NCI-H226 (cell line): ENCODE measurements at places on chromosomes 12 and 14.
A peak's percentile ranks its signal among the peaks of the same experiment; 100 is the strongest.

DNA sequence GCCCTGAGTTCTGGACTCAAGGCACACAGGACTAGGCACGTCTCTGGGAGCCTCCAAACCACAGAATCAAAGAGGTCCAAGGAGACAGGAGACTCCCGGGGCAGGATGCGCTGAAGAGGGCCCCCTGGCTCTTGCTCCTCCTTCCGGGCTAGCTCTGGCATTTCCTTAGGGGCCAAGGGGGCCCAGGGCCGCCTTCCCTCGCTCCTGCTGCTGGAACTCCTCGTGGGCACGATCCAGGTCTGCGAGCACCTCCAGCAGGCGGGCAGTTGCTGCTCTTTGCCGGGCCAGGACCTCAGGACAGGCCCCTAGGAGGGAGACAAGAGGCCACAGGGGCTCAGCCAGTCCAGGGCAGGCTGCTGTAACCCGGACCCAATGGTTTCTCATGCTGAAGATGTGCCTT, 35.8 kb downstream of the RASAL1 start:
- DNase-seq: no peak

GRCh38 chr14:75301666-75302325, 23.2 kb downstream of the FOS start:
- DNase-seq: peak; percentile 14

GRCh38 chr12:105462831-105463230, 132.3 kb downstream of the C12orf75 start:
- DNase-seq: no peak

GRCh38 chr12:78566456-78566855, 298.1 kb upstream of the SYT1 start:
- no peak for DNase-seq

- DNase-seq: no peak
These were observed 144.2 kb downstream of the C12orf75 start for GRCh38 chr12:105474672-105475071.

- no peak for DNase-seq
These were observed 13.7 kb downstream of the POMT2 start for GRCh38 chr14:77306851-77307496.

- DNase-seq: no peak
These were observed 525.3 kb upstream of the TBX3 start for GRCh38 chr12:115209230-115209629.

GRCh38 chr12:108773798-108774788, 42.8 kb upstream of the CORO1C start:
- peak; percentile 14 for DNase-seq

DNA sequence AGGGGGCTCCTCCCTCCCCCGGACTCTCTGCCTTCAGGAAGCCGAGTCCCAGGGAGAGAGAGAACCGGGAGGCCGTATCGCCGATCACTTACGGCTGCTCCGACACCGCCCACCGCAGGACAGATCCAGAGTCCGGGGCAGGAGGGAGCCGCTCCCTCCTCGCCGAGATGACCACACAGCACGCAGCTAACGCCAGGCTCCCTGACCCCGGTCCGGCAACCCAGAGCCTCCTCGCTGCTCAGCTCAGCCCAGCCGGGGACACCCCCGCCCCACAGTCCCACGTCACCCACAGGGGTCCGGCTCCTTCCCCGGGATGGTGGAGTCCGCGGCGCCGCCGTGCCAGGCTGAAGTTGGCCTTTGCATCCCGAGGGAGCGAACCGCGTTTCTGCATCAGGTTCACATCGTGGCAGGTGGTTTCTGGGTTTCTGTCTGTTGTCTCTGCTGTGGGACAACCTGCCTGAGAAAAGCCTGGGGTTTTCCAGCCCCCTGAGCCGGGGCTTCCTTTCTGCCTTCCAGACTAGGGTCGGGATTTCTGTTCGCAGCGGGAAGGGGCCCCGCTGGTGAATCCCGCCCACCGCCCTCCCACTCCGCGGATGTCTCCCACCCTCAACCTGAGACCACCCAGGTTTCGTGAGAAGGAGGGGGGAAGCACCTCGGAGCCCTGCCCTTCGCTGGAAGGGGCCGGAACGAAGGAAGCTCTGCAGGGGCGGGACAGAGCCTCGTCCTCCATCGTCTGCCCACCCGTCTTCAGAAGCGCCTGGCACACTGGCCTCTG, 61.2 kb downstream of the NOC4L start:
- DNase-seq: no peak

DNA sequence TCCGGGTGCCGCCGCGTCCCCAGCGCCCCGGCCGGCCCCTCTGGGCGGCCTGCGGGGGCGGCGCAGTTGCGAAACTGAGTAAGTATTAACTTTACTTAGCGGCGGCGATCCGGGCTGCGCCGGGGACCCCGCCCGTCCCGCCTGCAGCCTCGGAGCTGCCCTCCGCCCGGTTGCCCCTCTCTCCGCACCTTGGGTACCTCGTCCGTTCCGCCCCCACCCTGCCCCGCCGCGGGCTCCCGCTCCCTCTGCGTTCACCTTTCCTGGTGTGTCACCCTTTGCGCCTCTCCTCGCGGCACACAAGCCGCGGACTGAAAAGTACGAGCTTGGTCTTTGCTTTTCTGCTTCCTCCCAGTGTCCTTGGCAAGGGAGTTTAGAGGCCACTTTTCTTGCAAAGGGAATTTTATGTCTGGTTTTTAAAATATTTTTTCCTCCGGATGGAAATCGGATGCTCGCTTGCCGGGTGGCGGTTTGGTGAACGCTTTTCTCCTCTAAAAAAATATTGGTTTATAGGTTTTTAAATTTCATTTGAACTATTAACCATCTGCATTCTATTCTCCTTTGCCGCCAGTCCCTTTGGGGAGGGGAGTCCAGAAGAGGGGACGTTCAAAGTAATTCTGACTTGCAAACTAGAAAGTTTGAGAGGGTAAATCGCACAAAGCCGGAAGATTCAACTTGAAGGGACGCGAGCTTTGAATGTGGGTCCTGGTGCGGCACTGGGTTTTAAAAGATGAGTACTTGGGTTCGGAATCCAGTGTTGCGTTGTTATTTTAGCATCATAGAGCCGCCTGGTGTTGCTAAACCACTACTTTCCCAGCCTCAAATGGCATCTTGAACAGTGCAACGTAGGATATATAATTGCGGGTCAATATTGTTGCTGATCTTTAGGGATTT, 834 bp downstream of the RASSF8 start:
- peak; percentile 71 for DNase-seq

DNA sequence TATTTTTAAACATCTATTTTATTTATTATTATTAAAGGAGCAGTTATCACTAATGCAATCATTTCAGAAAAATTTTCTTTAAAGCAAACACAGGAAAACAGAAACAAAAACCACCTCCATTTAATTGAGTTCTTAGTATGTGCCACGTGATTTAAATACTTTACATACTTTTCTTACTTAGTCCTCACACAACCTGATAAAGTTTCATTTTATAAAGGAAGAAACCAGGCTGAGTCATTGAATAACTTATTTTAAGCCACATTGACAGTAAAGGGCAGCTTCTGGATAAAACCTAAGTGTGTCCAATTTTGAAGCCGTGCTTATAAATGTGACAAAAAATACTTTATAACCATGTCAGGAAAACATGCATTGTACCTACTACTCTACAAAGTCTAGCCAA, 57.1 kb upstream of the PCED1B start:
- peak; percentile 87 for DNase-seq

- DNase-seq: no peak
These were observed 69.4 kb upstream of the DYRK2 start for GRCh38 chr12:67578976-67579661.

- no peak for DNase-seq
These were observed 14.3 kb upstream of the LRP6 start for GRCh38 chr12:12281134-12281533.

DNA sequence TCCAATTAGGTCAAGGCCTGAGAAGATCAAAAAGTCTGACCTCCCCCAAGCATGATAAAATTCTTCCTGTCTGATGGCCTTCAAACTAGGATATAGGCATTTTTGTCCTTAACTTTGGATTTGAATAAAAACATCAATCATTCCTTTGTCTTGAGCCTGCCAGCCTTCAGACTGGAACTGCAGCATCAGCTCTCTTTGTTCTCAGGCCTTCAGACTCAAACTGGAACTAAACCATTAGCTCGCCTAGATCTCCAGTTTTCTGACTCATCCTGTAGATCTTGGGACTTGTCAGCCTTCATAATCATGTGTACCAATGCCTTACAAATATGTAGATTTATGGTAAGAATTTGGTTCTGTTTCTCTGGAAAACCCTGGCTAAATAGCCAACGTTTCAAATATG, 721.7 kb downstream of the GALC start:
- DNase-seq: no peak

DNA sequence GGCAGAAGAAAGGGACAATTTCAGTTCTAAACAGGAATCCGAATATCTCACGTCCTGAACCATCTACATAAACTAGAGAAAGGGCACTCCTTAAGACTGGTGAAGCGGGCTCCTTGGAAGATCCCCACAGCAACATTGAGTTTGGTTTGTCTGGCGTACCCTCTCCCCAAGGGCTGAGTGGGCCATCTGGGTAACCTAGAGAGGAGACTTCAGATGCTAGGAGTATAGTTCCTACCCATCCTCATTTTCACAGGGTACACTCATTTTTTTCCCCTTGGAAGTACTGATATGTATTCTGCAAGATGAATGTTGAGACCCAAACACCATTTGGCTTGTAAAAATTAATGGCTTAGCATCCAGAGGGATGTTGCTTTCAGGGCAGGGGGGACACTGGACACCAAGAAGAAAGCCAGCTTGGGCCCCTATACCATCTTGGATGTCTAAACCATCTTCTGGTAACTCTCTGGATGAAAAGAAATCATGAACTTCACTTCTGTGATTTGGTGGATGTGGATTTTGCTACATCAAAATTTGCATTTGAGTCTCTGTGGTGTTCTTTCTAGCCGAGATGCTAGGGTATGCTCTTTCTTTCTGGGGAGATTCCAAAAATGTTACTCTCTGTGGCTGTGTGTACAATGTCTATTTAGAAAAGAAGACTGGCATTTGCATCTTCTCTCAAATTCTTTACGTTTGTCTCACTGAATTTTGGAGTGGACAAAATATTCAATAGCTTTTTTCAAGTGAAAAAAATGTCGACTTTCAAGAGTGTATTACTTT, 97.7 kb downstream of the ETV6 start:
- no peak for DNase-seq

DNA sequence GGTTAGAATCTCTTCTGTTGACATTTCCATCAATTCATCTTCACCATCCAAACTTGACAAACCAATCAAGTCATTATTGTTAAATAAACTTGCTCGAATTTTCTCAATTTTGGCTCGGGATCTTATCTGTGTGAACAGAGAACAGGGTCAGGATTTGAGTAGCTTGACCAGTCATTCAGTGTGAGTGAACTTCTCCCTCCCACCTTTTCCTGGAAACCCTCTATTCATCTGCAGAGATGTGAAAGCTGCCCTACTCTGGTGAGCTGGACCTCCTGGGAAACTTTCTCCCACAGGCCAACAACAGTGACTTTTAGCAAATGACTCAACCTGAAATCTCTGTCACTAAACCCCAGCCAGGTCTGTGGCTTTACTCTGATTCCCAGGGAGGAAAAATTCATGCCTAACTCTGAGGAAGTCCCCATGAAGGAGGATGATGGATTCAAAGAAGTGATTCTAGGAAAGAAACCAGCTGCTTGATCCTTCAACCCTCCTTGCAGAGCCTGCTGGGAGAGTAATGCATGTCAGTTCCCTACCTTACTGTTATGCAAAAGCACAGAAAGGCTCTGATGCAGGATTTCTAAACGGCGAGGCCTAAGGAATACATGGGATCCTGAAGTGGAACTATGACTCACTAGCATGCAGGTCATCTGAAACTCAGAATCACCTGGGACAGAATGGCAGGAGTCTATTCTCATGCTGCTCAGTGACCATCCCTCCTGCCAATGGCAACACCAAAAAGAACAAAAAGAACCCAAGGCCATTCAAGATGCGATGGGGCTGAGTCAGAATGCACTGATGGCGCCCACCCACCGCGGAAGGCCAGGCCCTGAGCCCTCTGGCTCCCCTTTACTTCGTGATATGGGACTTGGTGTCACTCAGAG, 58.0 kb downstream of the TRAFD1 start:
- DNase-seq: no peak

DNA sequence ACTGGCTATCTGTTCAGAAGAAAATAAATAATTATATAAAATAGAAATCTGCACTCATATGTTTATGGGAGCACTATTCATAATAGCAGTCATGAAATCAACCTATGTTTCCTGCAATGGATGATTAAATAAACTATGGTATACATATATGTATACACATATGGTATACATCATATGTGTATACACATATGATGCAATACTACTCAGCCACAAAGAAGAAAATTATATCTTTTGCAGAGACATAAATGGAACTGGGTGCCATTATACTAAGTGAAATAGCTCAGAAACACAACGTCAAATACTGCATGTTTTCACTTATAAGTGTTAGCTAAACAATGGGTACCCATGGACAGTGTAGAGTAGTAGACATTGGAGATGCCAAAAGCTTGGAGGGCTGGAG, 381.2 kb upstream of the LRFN5 start:
- no peak for DNase-seq

- no peak for DNase-seq
These were observed 73.7 kb upstream of the DBX2 start for GRCh38 chr12:45124485-45125155.

GRCh38 chr14:51468523-51468922, 183.2 kb upstream of the FRMD6 start:
- no peak for DNase-seq

DNA sequence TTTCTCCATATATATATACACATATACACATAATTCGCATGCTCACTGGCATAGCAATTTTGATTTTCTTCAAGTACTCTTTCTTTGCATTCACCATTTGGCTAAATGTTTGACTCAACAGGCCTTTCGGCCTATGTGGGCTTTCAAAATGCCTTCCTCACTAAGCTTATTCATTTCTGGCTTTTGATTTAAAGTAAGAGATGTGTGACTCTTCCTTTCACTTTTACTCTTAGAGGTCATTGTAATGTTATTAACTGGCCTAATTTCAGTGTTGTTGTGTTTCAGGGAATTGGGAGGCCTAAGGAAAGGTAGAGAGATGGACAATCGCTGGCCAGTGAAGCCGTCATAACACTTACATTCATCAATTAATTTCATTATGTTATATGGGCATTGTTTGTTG, 14.5 kb upstream of the KLRD1 start:
- DNase-seq: no peak

- DNase-seq: peak; percentile 8
These were observed 20.1 kb downstream of the APOBEC1 start for GRCh38 chr12:7645395-7646177.
